NCI-H1092 treated with DMSO at 0.1 percent for 48 hours (cell line): ENCODE measurements at places on chromosomes 3 and 15.

GRCh38 chr3:49217688-49218470 is 46.5 kb downstream of the KLHDC8B start:
- no peak for DNase-seq

- DNase-seq, result peak; percentile 24
These were observed 16.0 kb downstream of the SEC61A1 start for GRCh38 chr3:128068156-128068620.

- no peak for DNase-seq
These were observed 56.2 kb downstream of the IL5RA start for GRCh38 chr3:3053974-3054373.

DNA sequence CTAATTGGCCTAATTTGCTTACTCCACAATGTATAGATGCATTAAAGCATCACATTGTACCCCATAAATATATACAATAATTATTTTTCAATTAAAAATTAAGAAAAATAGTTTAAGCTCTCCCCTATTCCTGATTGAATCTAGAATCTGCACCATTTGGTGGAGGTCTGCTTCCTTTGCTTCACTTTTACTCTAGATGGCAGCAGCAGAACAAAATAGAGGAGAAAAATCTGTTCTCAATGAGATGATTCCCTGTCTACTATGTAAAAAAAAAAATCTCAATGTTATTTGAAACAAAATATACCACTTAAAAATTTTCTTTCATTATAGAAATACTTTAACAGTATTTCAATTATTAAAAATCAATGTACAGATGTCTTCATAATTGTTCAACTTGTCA is 109.6 kb upstream of the FXR1 start:
- peak; percentile 58 for DNase-seq

DNA sequence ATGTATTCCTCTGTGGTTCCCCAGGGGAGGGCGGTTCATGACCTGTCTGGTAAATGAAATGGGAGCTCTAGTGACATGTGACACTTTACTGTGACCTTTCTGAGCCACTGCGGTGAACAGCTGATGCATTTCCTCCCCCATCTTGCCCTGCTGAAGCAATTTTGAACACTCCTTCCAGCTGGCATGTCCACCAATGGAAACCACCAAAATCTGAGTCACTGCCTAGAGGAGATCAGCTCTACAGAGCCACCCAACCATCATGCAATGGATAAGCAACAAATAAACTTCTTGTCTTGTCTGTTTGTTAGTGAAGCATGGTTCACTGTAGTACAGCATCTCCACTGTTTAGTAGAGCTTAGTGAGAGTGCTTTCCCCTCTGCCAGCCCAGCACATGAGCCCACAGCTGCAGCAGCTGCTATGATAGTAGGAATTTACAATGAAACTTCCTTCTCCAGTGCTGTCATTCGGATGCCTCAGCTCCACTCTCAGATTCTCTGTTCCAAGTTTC is 479.4 kb downstream of the NTRK3 start:
- no peak for DNase-seq

DNA sequence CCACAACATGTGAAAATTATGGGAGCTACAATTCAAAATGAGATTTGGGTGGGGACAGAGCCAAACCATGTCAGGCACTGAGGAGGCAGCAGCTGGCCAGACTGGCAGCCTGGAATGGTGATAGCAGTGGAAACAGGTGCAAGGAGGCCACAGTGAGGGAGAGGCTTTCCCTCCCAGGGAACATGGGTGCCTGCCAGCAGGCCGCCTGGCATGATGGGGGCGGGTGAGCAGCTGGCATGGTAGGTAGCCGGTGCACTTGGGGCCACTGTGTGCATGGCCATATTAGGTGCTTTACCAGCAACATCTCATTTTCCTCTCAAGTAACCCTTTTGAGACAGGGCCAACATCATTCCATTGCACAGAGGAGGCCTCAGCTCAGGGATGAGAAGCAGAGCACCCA is 18.3 kb upstream of the MRPS22 start:
- no peak for DNase-seq
